Fibroblast of villous mesenchyme (primary cell): ENCODE measurements at places on chromosomes 5 and 9.

GRCh38 chr5:31585895-31586270 is 53.0 kb upstream of the PDZD2 start:
- DNase-seq, result no peak

GRCh38 chr9:4328723-4329122 is 28.9 kb upstream of the GLIS3 start:
- DNase-seq, result no peak

- DNase-seq, result no peak
Measured at GRCh38 chr5:150638053-150638444, 2.4 kb upstream of the SYNPO start.

DNA sequence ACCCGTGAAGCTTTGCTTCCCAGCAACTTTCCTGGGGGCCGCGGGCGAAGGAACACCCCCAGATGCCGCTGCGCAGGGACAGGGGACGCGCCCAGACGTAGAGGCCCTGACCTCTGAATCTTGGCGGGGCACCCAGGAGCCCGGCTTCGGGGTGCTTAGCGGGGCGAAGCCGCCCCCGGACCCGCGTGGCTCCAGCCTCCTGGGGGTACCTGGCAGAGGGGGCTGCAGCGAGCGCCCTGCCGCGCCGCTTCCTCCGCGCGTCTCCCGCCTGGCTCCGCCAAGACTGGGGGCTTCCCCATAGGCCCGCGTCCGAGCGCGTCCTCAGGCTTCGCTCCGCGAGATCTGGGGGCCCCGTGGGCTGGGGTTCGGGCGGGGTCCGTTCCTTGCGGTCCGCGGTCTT is 23.0 kb upstream of the ZNF782 start:
- DNase-seq, result no peak

- peak; percentile 60 for DNase-seq
Measured at GRCh38 chr5:67465537-67466207, 269.1 kb upstream of the CD180 start.

DNA sequence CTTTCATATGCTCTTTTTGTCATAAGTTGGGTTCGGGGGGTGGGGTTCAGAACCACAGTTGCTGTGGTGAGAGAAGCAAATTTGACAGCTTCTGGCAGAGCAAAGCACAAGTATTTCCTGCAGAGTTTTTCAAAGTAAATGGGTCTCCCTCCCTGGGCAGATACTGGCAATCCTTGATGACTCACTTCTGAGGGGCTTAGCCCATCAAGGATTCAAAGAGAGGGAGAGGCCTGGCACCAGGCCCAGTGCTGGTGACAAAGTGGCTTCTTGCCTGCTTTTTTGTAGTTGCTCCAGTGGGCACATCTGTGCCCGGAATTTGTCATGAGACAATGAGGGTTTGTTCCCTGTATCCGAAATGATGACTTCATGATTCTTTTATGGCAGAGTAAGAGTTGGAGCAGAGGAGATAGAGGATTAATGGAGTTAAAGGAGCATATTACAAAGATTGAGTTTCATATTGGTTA is 46.6 kb upstream of the TNC start:
- DNase-seq, result no peak

DNA sequence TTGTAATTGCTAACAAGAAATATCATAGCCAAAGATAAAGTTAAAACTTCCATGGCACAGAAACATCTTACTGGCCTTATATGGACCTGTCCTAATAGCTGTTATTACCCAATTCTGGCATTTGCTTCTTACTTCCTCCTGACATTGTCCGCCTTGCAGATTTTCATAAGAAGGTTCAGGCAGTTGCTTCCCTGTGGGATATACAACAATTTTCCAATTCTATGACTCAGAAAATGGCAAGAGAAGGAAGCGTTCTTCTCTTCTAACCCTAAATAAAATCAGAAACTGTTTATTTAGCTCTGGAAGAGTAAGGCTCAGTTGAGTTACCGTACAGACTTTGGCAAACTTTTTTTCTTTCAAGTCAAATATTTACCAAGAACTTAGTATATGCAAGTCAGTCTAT is 1.7 kb downstream of the PRKAA1 start:
- peak; percentile 65 for DNase-seq
